ENCODE measurements at places on chromosomes 4 and X. TPM values are rescaled to one million over a fixed set of nuclear protein-coding genes. Genes with fewer than 3 reads are reported as not detected.

DNA sequence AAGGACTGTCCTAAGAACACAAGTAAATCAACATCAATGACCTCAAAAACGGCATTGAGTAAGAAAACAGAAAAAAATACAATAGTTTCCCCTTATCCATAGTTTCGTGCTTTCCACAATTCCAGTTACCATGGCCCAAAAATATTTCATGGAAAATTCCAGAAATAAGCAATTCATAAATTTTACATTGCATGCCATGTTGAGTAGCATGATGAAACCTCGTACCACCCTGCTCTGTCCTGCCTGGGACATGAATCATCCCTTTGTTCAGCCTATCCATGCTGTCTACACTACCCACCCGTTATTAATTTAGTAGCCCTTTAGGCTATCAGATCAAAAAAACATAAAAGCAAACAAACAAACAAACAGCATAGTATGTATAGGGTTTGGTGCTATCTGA lies 51.1 kb downstream of the KLF3 start:
- H3K36me3 ChIP-seq = no peaks in the 10 kb centered on the region
- H3K4me3 ChIP-seq = no peak overlapping the region
- H3K27me3 ChIP-seq = no peaks in the 10 kb centered on the region
- H3K27ac ChIP-seq = no peak overlapping the region

DNA sequence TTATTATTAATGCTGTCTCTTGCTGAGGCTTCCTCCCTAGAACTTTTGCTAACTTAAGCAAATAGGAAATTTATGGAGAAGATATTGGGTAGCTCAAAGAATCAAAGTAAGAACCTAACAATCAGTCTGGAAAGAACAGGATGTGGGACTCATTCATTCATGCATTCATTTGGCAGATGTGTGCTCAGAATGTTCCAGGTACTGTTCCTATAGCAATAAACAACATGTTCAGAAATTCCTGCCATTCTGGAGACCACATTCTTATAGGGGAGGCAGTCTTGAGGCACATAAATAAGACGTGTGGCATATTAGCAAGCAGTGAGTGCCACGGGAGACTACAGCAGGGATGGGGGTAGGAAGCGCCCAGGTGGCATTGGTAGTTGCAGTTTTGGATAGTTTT lies 5.0 kb downstream of the GRK4 start:
- H3K4me3 ChIP-seq = no peak overlapping the region

- DNase-seq = peak; percentile 39
- H3K4me1 ChIP-seq = no peaks in the 10 kb centered on the region
- peak overlapping the region; percentile 76 for H3K4me3 ChIP-seq
- H3K27ac ChIP-seq = no peak overlapping the region
- H3K27me3 ChIP-seq = peaks cover 10% of the 10 kb centered on the region
- no peaks in the 10 kb centered on the region for H3K36me3 ChIP-seq
Observed at GRCh38 chrX:151177141-151178027, 1.0 kb downstream of the GPR50 start.

GRCh38 chr4:7153711-7154110 lies 38.6 kb upstream of the SORCS2 start:
- H3K27me3 ChIP-seq = peaks cover 5% of the 10 kb centered on the region
- H3K36me3 ChIP-seq = no peaks in the 10 kb centered on the region
- H3K4me3 ChIP-seq = no peak overlapping the region

GRCh38 chr4:26088433-26088928 lies 174.5 kb downstream of the SMIM20 start:
- H3K27ac ChIP-seq = no peak overlapping the region
- peaks cover 8% of the 10 kb centered on the region for H3K36me3 ChIP-seq
- DNase-seq = no peak
- H3K4me3 ChIP-seq = no peak overlapping the region
- H3K27me3 ChIP-seq = peaks cover 3% of the 10 kb centered on the region

- no peak for DNase-seq
- H3K27ac ChIP-seq = no peak overlapping the region
- H3K27me3 ChIP-seq = no peaks in the 10 kb centered on the region
Observed at GRCh38 chr4:55439023-55439422, 43.3 kb downstream of the TMEM165 start.

DNA sequence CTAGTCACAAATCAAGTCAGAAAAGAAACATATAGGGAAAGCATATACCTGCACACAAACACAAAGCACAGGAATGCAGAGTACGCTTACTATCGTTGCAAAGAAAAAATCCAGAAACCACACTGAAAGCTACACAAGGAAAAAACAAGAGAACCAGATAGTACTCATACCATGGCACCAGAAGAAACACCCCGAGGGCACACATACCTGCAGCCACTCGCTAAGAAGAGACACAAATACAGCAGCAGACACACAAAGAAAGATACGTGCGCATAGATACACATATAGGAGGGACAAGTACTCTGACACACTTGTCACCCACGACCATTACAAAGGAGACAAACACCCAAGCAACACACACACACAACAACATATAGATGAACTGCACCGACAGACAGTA lies 1.4 kb upstream of the SLC38A5 start:
- peak overlapping the region; percentile 81 for H3K4me3 ChIP-seq
- peak overlapping the region; percentile 98 for H3K27ac ChIP-seq
- no peaks in the 10 kb centered on the region for H3K36me3 ChIP-seq
- H3K27me3 ChIP-seq = peaks cover 18% of the 10 kb centered on the region
- DNase-seq = no peak
- peaks cover 33% of the 10 kb centered on the region for H3K4me1 ChIP-seq

DNA sequence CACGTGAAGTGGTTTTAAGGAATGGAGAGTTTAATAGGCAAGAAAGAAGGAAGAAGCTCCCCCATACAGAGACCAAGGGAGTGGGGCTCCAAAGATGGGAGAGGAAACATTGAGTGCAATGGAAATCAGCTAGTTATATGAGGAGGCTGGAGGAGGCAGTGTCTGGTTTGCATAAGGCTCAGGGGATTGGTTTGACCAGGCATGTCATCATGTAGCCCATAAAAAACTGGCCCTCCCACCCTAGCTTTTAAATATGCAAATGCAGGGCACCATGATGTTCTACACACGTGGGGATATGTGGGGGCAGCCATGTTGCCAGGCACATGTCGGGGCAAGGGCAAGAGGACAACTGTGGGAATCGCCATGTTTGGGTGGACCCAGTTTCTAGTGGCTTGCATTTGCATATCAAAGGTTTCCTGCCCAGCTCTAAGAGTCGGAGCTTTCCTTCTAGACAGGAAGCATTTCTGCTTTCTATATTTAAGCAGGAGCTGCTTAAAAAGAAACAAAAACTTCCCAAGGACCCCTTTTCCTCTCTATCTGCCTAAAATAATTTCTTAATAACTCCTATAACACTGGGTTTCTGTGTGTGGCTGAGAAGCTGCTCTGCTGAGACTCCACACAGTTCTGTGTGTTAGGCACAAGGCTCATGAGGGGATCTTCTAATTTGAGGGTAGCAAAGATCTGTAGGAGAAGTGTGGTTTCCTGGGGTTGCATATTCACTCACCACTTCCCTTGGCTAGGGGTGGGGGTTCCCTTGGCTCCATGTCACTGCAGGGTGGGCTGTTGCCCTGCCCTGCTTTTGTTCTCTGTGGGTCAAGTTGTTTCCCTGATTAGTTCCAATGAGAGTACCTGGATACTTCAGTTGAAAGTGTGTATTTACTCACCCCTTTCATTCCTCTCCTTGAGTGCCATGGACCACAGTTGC lies 113.5 kb downstream of the VSIG4 start:
- peaks cover 2% of the 10 kb centered on the region for H3K27me3 ChIP-seq
- H3K4me3 ChIP-seq = no peak overlapping the region
- peaks cover 2% of the 10 kb centered on the region for H3K4me1 ChIP-seq
- no peak for DNase-seq
- H3K27ac ChIP-seq = no peak overlapping the region

- DNase-seq = no peak
- peaks cover 6% of the 10 kb centered on the region for H3K27me3 ChIP-seq
- no peak overlapping the region for H3K4me3 ChIP-seq
- no peaks in the 10 kb centered on the region for H3K4me1 ChIP-seq
Observed at GRCh38 chrX:1334854-1335253, 1.7 kb upstream of the IL3RA start.

GRCh38 chr4:165369522-165369921 lies 9.3 kb upstream of the CPE start:
- H3K4me3 ChIP-seq = no peak overlapping the region
- no peaks in the 10 kb centered on the region for H3K27me3 ChIP-seq
- no peaks in the 10 kb centered on the region for H3K4me1 ChIP-seq
- peaks cover 6% of the 10 kb centered on the region for H3K36me3 ChIP-seq

GRCh38 chr4:46258431-46258830 lies 131.5 kb downstream of the GABRA2 start:
- H3K27me3 ChIP-seq = no peaks in the 10 kb centered on the region
- H3K27ac ChIP-seq = no peak overlapping the region
- peaks cover 4% of the 10 kb centered on the region for H3K4me1 ChIP-seq
- H3K36me3 ChIP-seq = no peaks in the 10 kb centered on the region
- H3K4me3 ChIP-seq = no peak overlapping the region
- no peak for DNase-seq

GRCh38 chr4:8589823-8590545 lies 2.6 kb upstream of the CPZ start:
- H3K27me3 ChIP-seq = peaks cover 15% of the 10 kb centered on the region
- no peak overlapping the region for H3K4me3 ChIP-seq
- H3K4me1 ChIP-seq = peaks cover 20% of the 10 kb centered on the region
- no peaks in the 10 kb centered on the region for H3K36me3 ChIP-seq
- H3K27ac ChIP-seq = no peak overlapping the region

GRCh38 chr4:116374815-116375214 lies 710.6 kb downstream of the TRAM1L1 start:
- DNase-seq = no peak
- no peaks in the 10 kb centered on the region for H3K36me3 ChIP-seq
- no peak overlapping the region for H3K27ac ChIP-seq

- H3K27ac ChIP-seq = no peak overlapping the region
- H3K4me1 ChIP-seq = no peaks in the 10 kb centered on the region
- H3K36me3 ChIP-seq = no peaks in the 10 kb centered on the region
- no peak overlapping the region for H3K4me3 ChIP-seq
- DNase-seq = no peak
- no peaks in the 10 kb centered on the region for H3K27me3 ChIP-seq
Observed at GRCh38 chr4:156981262-156981769, 9.7 kb upstream of the PDGFC start.

GRCh38 chrX:84322083-84322827 lies 134.3 kb upstream of the RPS6KA6 start:
- no peaks in the 10 kb centered on the region for H3K36me3 ChIP-seq
- no peak for DNase-seq
- H3K4me1 ChIP-seq = peaks cover 3% of the 10 kb centered on the region
- H3K4me3 ChIP-seq = no peak overlapping the region
- H3K27me3 ChIP-seq = peaks cover 2% of the 10 kb centered on the region
- H3K27ac ChIP-seq = no peak overlapping the region

DNA sequence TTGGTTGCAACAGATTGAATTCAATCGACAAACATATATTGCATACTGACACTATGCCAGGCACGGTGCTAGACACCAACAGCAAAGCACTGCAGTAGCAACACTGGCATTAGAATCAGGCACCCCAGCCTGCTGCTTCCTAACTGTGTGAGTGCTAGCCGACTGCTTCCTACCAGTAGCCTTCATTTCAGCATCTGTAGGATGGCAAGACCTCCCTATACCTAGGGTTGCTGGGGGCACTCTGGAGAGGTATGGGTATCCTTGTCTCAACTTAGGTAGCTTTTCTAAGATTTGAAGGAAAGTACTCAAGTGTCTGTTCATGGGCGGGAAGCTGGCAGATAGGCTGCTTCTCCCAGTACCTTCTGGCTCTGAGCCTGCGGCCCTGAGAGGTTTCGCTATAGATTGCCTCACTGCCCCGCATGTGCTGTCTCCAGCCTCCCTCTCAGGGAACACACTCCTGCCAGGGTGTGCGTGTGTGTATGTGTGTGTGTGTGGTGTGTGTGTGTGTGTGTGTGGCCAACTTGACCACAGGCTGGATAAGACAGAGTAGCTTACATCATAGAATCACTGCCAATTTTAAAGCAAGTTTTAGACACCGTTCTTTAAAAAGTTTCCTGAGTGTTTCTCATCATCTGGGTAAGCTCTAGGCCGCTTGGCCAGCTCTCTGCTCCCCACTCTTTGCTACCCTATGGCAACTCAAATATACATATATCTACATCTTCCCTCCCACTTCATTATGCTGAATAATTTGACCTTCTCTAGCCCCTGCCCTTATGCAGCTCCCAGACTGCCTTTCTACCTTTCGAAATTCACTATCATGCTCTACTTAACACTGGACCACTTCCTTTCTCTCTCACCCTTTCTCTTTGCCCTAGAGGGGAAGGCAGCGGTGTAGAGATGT lies 97.0 kb upstream of the PJA1 start:
- no peak for DNase-seq
- no peak overlapping the region for H3K27ac ChIP-seq
- H3K27me3 ChIP-seq = peaks cover 19% of the 10 kb centered on the region
- no peak overlapping the region for H3K4me3 ChIP-seq

DNA sequence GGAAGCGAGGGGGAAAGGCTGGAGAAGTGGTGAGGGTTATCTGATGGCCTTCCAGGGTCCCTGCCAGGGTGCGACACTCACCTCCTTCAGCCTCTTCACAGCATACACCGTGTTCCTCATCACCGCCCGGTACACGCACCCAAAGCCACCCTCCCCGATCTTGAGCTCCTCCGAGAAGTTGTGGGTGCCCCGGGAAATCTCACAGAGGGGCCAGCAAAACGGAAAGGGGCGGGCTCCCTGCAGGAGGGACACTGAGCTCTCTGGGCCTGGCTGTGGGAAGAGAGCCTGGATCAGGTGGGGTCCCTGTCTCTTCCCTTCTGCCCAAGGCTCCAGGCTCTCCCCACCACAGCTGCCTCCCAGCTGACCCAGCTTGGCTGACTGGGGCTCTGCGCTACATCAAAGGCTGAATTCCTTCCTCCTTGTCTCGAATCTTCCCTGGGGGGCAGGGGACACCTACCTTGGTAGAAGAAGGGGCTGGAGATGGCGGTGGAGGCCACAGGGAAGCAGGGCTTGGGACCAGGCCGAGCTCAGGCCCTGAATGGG lies 1.1 kb downstream of the IRAK1 start:
- H3K4me1 ChIP-seq = peaks cover 6% of the 10 kb centered on the region
- peak overlapping the region; percentile 84 for H3K27ac ChIP-seq

- no peak overlapping the region for H3K4me3 ChIP-seq
- no peaks in the 10 kb centered on the region for H3K27me3 ChIP-seq
- no peak overlapping the region for H3K27ac ChIP-seq
- no peak for DNase-seq
- peaks cover 4% of the 10 kb centered on the region for H3K36me3 ChIP-seq
- peaks cover 2% of the 10 kb centered on the region for H3K4me1 ChIP-seq
Observed at GRCh38 chr4:140952717-140953116, 180.6 kb downstream of the RNF150 start.

UGT2B7 gene
- total RNA-seq = not detected

GPM6B gene
- total RNA-seq = 516 TPM

UVSSA gene
- 33.9 TPM for total RNA-seq

NAP1L3 gene
- 16.9 TPM for total RNA-seq

IL2RG gene
- not detected for total RNA-seq

TENM3 gene
- total RNA-seq = 124 TPM

SLIT2 gene
- 21.6 TPM for total RNA-seq

SERTM2 gene
- total RNA-seq = not detected

PAK3 gene
- 31.5 TPM for total RNA-seq

Measured in glutamatergic neuron (in vitro differentiated cells).